ENCODE measurements at places on chromosomes 7 and 10.

DNA sequence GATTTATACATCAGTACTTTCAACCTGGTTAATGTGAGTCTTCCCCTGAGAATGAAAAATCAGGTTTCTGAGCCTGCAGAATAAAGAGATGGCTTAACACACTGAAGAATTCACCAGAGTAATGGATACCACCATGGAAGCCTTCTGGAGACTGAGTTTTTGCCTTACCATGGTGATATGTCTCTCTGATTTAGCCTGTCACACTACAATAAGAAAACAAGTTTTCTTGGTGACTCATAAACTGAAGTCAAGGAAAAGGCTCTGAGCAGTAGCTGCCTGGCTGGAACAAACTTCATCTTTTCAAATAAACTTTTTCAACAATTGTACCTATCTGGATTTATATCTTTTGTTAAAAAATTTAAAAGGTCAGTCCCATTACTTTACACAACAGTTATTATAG, 229.0 kb downstream of the PRPF18 start:
- DNase-seq = no peak

GRCh38 chr10:63423494-63423893, 42.3 kb downstream of the JMJD1C start:
- no peak for DNase-seq

DNA sequence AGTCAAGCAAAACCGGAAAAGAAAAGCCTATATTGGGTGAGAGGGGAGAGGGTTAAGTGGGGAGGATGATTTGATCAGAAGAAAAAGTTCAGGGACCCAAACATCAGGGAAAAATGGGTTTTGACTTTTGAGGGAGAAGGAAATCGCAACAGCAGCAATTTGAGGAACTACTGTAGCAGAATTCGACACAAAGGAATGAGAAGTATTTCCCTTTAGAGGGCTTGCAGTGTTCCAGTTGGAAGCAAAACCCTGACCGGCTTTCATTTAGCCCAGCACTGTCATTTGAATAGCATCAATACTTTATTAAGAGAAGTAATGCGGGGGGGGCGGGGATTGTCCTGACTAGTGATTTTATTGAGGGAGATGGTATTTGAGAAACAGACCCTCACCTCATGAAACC, 37.2 kb upstream of the GATA3 start:
- DNase-seq = no peak

DNA sequence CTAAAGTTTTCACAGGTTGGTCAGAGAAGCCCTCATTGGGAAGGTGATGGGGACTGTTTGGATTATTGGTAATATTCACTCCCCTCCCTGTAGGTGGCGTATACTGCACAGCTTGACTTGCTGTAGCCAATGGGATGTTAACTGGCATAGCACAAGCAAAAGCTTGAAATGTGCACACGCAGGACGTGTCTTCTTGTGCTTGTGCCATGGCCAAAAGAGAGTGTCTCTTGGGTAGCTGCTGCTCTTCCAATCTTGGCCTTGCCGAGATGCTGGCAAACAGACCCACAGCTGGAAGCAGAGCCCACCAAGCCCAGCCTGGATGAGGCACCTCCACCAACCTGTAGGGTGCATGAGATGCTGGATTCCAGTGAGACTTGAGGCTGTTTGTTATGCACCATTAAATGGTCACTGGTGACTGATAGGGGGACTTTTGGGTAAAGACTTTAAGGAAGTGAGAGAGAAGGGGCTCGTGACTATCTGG, 266.0 kb downstream of the GRID1 start:
- DNase-seq = no peak

DNA sequence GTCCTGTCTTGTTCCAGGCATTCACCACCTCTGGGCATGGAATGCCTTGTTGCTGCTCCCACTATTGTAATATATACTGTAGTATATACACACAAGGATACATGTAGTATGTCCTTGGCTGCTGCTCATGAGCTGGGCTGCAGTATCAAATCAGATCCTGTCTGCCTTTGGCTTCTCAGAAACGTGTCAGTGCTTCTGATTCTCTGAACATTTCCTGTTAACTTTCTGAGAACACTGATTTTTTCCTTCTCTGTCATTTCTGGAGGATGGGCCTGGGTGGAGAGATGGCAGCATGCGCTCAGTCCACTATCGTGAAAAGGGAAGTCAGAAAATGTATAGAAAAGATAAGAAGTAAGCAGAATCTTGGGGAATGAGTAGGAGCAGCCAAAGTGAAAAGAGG, 12.2 kb downstream of the SFTPA2 start:
- DNase-seq = no peak

DNA sequence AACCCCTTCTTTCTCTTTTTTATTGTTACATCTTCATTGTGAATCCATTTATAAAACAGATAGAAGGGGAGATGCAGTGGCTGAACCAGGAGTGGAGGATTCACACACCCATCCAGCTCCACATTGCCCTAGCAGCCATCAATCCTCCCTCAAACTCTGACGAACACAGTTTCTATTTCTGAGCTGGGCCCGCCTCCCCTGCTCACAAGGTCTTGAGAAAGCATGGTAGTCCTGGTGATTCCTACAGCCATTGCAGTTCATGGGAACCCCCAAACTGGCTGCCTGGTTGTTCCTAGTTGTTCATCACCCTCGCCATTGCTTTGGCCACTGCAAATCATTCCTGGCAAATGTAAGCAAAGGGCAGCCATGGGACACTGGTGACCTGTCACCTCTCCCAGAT, 258.5 kb upstream of the AOAH start:
- DNase-seq = no peak

DNA sequence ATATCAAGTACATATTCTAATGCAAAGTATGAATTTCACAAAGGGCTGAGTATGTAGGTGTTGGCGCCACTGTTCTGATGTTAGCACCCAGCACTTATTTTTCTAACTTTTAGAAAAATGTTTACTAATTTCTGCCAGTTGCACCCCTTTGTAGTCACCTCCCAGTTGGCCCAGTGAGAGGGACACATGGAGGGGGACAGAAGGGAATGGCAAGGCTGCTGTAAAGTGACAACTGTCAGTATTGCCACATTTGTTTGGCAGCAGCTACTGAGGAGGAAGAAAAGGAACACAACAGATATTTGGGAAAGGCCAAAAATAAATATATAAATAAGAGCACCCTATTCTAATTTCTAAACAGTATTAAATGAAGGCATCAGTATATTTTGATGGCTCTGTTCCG, 57.3 kb downstream of the ANK3 start:
- no peak for DNase-seq

- DNase-seq = no peak
Measured at GRCh38 chr7:80900583-80901576, 18.0 kb downstream of the SEMA3C start.

GRCh38 chr10:70834441-70835151, 18.8 kb downstream of the SGPL1 start:
- DNase-seq = no peak

DNA sequence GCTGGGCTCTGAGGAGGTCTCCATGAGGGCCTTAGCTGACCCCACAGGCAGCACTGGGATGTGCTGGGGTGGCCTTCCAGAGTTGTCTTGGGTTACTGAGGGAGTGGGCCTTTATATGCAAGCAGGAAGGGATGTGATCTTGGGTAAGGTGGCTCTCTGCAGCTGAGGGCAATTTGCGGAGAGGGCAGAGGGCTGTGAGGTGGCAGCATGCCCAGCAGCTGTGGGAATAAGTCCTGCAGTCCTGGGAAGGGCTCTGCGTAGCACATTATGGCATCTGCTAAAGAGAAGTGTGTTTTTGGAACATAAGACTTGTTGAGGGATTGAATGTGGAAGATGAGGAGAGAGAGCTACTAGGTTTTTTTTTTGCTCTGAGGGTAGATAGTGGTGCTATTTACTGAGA, 99.6 kb upstream of the KMT2E start:
- DNase-seq = no peak

GRCh38 chr10:5575482-5576153, 50.9 kb downstream of the CALML3 start:
- DNase-seq = no peak

DNA sequence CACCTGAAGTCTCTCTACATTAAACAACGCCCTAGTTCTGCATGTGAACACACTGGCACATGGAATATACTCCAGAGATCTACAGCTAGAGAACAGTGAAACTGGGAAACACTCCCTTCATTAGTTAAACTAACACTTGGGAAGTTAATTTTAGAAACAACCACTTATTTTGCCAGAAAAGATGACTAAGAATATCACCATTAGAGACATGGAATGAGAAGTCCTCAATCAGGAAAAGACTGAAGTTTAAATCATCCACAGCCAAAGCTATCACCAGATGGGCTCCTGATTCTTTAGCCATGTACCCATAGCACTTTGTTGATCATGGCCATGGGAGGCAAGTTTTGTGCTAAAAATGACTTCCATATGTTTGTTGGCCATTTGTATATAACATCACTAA, 719.5 kb downstream of the KCNMA1 start:
- no peak for DNase-seq

DNA sequence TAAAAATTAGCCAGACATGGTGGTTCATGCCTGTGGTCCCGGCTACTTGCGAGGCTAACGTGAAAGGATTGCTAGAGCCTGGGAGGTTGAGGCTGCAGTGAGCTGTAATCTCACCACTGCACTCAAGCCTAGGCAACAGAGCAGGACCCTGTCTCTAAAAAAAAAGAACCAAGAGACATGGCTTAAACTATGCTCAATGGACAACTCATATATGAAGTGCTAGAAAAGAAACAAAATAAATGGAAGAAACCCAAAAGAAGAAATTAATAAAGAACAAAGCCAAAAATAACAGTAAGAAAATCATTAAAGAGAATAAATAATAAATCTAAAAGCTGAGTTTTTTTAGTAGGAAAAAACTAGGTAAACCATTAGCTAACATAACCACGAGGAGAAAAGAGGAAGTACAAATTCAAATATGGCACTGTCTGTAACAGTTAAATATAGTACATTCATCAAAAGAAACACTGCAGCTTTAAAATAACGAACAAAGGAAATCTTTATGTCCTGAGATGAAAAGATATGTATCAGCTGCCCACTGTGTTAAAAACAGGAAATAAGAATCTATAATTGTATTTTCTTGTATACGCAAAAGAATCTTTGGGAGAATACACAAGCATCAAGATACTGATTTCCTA, 48.7 kb downstream of the UPF2 start:
- no peak for DNase-seq

All from esophagus squamous epithelium (tissue), 5 donors.